AG04450 (cell line): ENCODE measurements at places on chromosomes 5 and 9. TPM values are rescaled to one million over a fixed set of nuclear protein-coding genes. Genes with fewer than 3 reads are reported as not detected.

SLCO6A1 gene
- polyA plus RNA-seq = not detected in 2 replicates

- no peak for DNase-seq
These were observed 34.6 kb downstream of the CPLANE1 start for GRCh38 chr5:37214550-37214949.

GRCh38 chr9:87740209-87740608 lies 14.3 kb downstream of the CTSL start:
- DNase-seq = no peak

EQTN gene
- polyA plus RNA-seq = not detected in 2 replicates

DNA sequence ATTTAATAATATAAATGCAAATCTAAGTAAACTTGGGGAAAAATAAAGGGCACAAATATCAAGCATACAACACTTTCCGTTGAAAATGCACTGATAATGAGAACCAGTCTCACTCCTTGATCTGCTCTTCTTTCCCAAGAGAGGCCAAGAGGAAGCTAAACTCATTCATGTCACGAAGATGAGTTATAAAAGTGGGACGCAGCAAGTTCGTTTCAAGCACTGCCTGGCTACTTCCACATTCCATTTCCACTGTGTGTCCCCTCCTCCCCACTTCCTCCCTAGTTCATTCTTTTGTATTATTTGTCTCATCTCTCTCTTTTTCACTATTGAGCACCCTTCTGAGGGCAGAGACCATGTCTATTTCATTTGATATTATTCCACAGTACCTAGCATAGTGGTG lies 158.1 kb downstream of the SLC24A2 start:
- DNase-seq = no peak

LURAP1L gene
- 40.8 and 51.4 TPM in 2 replicates for polyA plus RNA-seq
